ENCODE measurements at places on chromosomes 16 and 17.
A peak's percentile ranks its signal among the peaks of the same experiment; 100 is the strongest.

- no peak for DNase-seq
Measured at GRCh38 chr17:80468242-80468641, 8.2 kb downstream of the NPTX1 start.

DNA sequence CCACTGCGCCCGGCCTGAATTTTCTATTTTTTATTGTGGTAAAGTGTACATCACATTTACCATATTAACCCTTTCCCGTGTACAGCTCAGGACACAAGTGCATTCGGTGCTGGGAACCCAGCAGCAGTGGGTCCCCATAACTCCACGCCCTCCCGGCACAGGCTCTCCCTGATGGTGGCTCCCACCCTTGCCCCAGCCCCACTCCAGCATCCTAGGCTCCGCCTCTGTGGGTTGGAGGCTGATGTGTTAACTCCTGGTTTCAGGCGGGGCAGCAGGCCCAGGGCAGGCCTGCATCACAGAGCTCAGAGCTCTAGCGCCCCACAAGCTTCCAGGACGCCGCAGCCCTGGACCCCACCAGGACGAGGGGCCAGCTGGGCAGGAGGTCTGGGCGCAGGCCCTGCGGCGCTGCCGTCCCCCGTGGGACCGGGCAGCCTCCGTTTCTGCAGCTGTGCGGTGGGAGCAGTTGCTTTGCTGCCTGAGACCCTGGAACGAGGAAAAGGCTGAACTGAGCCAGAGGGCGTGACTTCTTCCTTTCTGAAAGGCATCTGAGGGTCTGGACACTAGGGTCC, 19.6 kb downstream of the ZFPM1 start:
- DNase-seq: no peak

DNA sequence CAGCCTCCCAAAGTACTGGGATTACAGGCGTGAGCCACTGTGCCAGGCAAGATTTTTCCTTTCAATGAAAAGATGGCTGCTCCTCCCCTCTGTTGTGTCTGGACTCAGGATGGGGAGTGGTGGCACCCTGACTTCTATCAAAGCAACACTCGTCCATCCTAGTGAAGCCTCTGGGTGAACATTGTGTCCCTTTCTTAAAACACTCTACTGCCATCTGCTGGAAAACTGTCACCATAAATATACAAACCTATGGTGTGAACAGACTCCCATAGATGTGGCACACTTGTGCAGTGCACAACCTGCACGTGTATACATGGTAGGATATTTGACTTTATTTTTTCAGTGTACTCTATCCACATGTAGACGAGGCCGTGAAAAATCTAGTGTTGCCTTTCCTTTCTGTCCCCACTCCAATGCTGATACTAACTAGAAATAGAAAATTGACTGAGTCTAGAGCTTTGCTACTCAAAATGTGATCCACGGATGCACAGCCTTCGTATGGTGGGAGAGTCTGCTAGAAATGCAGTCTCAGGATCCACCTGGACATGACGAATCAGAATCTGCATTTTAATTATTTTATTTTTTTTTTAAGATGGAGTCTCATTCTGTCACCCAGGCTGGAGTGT, 55.9 kb upstream of the PLCG2 start:
- peak; percentile 53 for DNase-seq

DNA sequence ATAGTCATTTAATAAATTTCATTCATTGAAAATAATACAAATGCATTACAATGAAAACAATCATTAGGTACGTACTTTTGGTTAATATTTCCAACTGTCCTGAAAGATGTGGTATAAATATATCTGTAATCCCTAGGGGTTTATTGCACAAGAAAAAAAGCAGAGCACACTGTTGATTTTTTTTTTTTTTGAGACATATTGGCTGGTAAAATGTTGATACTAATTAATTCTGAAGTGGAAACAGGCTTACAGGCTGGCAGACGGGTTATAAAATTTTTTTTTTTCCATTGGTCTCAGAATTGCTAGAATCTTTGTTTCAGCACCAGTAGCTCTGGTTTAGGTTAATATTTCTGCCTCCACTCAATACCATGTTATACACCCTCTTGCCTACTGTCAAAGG, 193.6 kb downstream of the MAP2K6 start:
- DNase-seq: no peak

DNA sequence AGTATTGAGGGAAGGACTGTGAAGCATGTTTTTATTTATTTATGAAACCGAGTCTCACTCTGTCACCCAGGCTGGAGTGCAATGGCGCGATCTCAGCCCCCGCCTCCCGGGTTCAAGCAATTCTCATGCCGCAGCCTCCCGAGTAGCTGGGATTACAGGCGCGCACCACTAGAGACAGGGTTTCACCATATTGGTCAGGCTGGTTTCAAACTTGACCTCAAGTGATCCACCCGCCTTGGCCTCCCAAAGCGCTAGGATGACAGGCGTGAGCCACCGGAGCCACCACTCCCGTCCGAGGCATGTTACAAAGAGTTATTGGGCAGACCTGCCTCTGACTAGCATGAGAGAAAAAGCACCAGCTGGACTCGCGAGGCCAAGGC, 3.1 kb downstream of the MRPL12 start:
- DNase-seq: no peak

- no peak for DNase-seq
Measured at GRCh38 chr16:56547120-56547948, 17.5 kb upstream of the MT4 start.
